ENCODE measurements at places on chromosomes 2 and 18. TPM values are rescaled to one million over a fixed set of nuclear protein-coding genes. Genes with fewer than 3 reads are reported as not detected.

The PSTPIP2 gene
- 13.5 TPM for total RNA-seq

The INPP1 gene
- 15.8 TPM for total RNA-seq

DNA sequence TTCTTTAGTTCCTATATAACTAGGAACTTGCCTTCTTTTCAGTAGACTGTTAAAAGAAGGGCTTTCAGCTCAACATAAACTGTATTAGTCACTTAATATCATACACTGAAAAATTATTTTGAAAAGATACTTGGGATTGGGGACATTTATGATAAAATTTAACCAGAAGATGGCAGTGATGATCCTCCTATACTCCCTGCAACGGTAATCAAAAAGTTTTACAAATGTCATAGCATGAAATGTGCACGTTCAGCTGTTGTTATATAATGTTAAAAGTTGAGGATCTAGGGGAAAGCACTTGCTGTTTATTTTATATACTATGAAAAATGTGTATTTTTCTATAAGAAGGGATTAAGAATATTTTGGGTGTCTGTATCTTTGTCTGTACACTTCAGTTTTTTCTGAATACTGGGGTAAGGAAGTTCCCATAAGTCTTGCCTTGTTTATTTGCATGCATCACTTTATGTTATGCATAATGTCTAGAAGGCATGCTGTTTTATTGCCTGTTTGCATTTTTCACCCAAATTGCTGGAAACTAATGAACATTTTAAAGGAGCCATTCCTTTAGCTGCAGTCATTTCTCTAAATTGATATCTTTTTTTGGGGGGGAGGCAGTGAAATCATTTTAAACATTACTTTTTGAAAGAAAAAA lies 19.0 kb downstream of the DYNC1I2 start:
- no peak for DNase-seq

GRCh38 chr2:186201371-186201770 lies 284.7 kb upstream of the ZC3H15 start:
- no peak for DNase-seq

DNA sequence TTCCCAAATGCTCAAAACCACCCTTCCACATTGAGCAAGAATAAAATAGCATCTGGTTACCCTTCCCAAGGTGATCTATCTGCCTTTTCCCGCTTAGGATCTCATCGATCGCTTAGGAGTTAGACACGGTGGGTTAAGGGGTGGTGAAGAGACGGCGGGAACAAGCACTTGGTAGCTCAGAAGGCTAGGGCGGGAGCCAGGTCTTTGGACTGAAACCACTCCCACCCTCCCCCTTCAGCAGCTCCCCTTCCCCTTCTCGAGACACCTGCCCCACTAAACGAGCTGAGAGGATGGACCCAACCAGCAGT lies 513 bp downstream of the THOC1 start:
- DNase-seq, result no peak
